ENCODE measurements at places on chromosomes 7 and 10.
A peak's percentile ranks its signal among the peaks of the same experiment; 100 is the strongest.

- no peak for DNase-seq
Observed at GRCh38 chr10:48284002-48284546, 9.6 kb upstream of the FRMPD2 start.

- DNase-seq = peak; percentile 14
Observed at GRCh38 chr7:133854739-133855138, 272.4 kb upstream of the LRGUK start.

DNA sequence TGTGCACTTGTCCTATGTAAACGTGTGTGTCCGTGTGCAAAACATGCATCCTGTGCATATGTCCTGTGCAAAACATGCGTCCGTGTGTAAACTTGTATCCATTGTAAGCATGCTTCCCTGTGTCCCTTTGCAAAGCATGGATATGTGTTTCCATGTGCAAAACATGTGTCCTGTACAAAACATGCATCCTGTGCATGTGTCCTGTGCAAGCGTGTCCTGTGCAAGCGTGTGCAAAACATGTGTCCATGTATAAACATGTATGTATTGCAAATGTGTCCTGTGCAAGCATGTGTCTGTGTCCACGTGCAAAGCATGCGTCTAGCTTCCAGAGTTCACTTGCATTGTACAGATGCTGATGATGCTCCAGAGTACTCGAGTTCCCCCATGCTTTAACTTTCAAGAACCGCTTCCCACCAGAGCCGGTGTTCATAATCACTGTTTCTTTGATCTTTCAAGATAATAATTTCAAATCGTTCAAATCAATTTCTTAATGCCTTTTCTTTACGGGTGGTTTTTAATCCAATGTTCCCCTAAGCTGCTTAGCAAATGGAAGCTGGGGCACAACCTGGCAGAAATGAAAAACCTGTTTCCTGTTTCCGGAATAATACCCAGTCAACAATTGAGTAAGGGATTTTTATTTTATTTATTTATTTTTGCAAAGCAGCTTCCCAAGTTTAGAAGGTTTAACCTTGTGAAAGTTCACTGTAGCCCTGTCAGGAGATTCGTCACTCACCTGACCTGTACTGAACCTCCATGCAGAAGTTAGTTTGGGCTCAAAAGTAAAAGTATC, 641 bp upstream of the ASB13 start:
- DNase-seq = no peak

DNA sequence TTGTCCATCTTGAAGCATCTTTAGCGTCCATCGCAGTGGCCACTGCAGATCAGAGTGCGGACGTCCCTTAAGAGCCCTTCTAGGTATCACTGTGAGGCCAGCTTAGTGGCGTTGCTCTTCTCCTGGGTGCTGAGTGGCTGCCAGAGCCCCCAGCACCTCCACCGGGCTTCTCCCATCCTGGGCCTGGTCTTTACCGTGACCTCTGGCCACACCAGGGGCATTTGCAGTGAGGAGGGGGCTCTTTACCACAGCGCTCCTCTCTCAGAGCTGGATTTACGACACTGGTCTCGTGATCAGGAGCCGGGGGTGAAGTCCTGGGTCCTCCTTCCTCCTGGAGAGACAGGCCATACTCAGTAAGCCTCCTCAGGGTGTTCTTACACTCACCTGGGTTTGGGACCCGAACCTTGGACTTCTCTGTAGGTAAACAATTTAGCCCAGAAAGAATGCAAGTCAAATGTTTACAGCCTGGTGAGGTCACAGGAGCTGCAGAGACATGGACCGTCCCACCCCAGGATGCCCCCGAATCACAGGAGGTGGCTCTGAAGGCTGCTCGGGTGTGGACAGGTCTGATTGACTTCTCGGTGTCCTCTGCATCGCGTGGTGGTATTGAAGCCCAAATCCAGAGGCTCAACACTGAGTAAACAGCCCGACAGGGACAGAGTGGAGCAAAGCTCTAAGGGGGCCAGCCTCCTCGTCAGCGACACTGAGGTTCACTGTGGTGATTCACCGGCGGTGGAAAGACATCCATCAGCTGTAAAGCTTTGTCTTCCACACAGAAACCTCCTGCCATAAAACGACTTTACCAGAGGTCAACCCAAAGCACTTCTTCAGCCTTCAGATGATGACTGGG, 33.0 kb downstream of the JAKMIP3 start:
- DNase-seq = no peak

- DNase-seq = no peak
Observed at GRCh38 chr7:138670594-138670993, 30.6 kb downstream of the SVOPL start.

DNA sequence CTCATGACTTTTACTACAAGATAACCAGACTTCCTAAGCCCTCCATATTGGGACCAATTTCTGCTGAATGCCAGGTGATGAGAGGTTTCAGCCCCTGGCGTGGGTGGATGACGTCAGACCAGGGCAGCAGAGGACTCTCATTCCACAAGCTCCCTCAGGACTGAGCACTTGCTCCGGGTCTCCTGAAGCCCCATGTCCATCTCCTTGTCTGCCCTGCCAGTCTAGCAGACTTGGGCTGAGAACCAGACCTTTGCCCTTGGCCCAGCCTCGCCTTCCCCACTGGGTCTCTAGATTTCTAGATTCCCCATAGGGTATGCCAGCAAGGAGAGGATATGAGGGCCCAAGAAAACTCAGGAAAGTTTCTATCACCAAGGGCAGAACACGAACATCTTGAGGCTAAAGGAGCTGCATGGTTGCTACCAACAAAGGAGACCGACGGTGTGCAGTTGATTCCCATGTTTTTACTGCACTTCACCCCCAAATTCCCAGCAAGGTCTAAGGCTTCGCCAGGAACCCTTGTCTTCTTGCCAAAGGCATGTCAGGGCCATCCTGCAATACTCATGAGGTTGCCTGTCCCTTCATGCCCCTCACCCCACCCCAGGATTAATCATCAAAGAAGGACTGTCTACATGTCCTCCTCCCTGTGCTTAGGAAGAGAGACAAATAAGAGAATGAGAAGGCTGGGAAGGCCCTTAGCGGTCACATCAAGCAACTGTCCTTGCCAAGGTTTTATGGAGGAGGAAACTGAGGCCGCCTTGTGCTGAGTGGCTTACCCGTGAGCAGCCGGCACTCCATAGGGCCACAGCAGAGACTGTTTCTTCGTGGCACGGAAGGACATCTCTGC, 96.5 kb upstream of the MACROH2A2 start:
- DNase-seq = no peak

- no peak for DNase-seq
Observed at GRCh38 chr10:6400821-6401465, 179.1 kb downstream of the PRKCQ start.

DNA sequence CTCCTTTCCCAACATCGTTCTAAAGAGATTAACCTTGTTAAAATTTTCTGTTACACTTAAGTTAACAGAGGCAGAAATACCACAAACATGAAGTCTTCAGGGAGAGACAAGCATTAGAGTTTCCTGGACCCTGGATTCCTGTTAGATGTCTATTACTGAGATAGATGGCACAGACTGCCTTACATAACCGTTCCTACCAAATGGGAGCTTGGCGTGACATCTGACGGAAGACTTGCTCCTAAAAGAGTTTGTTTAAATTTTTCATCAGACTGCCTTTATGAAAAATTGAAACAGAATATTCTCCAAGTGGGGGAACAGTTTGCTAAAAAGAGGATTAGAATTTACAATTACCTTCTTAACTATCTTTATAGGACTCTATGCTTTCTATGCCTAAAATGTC, 22.7 kb downstream of the ANK3 start:
- DNase-seq = no peak

DNA sequence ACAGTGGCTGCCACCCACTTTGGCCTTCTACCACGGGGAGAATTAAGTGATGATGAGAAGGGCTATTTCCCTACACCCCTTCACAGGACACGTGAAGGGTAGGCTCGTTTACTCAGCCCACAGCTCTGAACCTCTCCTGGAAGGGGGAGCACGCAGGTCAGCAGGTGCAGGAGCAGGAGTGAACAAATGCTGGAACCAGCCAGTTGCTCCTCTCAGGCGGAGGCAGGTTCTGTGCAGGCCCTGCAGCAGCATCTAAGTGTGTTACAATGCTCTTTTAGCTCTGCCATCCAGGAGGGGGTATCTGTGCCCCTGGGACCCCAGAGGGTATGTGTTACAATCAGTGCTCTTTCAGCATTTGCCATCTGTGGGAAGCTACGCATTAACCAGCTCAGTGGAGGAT, 61.2 kb downstream of the AHR start:
- DNase-seq = no peak

- no peak for DNase-seq
Observed at GRCh38 chr10:129140921-129141885, 325.8 kb upstream of the MGMT start.

- DNase-seq = peak; percentile 42
Observed at GRCh38 chr10:100327007-100327717, 2.9 kb downstream of the PKD2L1 start.

DNA sequence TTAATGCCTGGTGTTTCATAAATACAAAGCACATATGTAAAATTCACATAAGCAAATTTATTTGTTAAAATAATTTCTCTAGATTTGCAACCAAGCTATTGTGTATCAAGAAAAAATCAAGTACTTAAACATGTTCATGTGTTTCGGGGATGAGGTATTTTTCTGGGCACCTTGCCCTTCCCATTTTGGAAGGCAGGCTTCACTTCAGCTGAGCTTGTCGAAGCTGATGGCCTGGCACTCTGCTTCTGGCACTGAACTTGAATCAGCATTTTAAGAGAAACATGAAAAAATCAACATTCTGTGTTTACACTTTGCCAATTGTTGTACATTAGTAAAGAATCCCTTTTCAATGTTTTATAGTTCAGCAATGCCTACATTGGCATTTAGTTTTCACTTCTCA, 179.1 kb upstream of the STEAP4 start:
- DNase-seq = no peak

DNA sequence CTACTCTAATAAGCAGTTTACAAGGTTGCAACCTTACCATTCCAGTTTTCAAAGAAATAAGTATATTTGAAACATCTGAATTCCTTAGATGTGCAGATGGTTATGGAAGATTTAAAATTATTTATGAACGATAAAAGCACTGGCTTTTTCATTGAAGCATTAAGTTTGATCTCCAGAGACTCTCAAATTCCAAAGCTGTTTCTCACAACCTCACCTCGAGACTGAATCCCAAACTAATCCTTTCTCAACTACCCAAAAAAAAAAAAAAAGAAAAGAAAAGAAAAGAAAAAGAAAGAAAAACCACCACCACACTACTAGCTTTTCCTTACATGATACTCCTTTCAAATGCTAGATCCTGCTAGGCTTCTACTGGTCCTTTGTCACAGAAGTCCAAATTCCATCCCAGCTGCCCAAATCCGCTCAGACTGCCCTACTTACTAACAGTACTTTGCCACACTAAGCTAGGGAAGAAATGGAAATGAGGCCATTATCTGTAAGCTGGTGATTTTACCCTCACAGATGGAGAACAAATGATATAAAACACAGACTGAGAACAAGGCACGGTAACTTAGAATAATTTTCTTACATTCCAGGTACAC, 100.6 kb upstream of the CDK1 start:
- no peak for DNase-seq

DNA sequence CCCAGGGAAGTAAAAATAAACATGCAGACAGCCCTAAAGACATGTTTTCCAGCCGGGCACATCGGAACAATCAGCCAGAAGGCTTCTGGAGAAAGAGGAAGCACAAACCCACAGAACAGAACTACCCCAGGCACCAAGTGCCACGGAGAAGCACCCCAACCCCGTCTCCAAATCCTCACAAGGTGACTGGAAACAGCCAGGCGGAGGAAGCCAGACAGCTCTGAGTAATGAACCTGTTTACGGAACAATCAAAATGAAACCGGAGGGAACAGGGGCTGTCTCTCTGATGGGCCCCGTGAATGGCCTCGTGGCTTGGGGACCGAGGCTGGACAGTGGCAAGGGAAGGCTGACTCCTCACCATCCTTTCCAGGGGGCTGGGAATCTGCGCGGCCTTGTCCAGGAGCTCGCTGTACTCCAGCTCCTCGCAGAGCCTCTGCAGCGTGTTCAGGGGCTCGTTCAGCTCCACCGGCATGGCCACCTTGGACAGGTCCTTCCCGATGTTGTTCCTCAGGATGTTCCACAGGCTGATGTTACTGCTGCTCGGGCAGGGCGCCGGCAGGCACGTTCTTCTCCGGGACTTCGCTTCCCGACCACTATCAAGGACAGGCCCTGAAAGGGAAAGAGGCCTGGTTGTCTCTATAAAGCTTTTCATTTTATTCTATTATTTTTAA, 77.0 kb upstream of the GSDME start:
- DNase-seq = no peak

GRCh38 chr7:6640246-6640721, 3.2 kb downstream of the ZNF316 start:
- no peak for DNase-seq

DNA sequence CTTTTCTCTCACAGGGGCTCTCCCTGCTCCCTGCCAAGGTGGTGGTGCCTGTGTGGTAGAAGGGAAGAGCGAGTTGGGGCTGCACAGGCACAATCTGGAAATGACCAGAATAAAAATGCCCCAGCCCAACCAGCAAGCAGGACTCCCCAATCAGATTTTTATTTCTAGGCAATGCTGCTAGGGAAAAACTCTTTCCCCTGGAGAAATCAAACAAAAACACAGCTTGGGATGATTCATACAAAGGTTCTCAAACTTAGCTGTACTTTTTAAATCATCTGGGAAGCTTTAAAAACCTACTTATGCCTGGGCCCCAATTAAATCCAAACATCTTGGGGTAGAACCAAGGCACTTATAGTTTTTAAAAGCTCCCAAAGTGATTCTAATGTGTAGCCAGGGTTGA, 243.2 kb downstream of the HTR7 start:
- DNase-seq = no peak

- no peak for DNase-seq
Observed at GRCh38 chr7:30659312-30659711, 22.9 kb downstream of the CRHR2 start.

DNA sequence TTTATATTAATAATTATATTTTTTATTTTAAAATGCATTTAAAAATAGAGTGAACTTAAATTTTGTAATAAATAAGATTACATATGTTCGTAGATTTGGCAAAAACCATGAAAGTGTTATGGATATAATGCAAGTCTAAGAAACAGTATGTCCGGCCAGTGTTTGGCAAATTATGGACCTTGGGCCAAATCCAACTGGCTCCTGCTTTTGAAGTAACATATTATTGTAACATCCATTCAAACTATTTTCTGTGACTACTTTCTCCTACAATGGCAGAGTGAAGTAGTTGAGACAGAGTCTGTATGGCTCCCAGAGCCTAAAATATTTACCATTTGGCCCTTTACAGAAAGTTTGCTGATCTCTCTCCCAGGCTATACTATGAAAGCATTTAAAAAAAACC, 38.9 kb downstream of the TMEM229A start:
- DNase-seq = no peak

- no peak for DNase-seq
Observed at GRCh38 chr7:130473289-130473688, 18.6 kb upstream of the MEST start.

- DNase-seq = no peak
Observed at GRCh38 chr7:91880016-91880412, 488 bp downstream of the MTERF1 start.

All from activated CD4-positive, alpha-beta T cell treated with anti-CD3 and anti-CD28 coated beads, Interleukin-2, amount 10 ng/mL, durations not matched to agents 7 days and 5 days (primary cell).